ENCODE measurements at places on chromosomes 5 and 9.

GRCh38 chr9:114256827-114257328 is 66.0 kb upstream of the ORM1 start:
- no peak for DNase-seq

GRCh38 chr5:57834829-57835608 is 352.4 kb upstream of the ACTBL2 start:
- no peak for DNase-seq

DNA sequence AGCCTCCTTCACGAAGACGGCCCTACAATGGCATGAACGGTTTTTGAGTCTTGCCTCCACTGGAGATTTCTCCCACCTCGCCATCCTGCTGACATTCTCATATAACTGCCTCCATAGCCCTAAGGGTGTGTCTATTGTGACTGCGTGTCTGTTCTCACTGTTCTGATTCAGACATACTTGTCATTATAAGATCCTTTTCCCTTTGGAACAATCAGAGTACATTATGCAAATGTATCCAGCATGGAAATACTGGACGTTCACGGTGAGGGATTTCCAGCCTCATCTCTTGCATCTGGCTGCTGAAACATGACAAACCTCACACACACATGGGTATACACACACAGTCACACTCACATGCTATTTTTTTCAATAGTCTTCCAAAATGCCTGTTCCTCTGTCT is 402.1 kb downstream of the DIRAS2 start:
- DNase-seq, result no peak

DNA sequence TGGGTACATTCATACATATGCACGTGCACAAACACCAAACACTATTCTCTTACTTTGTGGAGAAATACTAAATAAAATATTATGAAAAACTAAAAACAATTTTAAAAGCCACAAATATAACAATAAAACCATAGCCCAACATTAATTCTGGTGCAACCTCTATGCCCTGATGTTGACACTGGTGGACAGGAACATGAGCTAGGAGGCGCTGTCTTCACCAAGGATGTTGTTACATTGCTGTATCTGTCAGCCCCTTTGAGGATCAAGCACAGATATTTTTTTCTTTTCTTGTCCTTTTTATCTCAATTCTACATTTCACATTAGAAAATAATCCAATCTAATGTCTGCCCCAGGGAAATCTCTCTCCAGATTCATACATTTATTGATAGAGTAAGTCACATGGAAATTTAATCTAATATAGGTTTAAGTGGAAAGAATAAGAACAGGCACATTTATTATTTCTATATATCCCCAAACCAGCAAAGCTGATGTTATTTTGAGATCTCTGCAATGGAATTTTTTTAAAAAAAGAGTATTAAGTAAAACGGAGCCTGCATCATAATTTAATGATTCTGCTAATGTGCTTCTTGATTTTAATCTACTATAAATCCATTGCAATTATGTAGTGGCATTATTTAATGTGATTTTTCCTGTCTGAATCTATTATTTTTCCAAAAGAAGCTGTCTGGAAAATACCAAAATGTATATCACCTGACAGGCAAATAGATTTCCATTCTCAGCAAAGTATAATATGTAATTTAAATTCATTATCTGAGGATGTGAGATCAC is 716.5 kb downstream of the MTRR start:
- DNase-seq, result no peak

- no peak for DNase-seq
Measured at GRCh38 chr5:151718646-151719045, 31.9 kb upstream of the SPARC start.

DNA sequence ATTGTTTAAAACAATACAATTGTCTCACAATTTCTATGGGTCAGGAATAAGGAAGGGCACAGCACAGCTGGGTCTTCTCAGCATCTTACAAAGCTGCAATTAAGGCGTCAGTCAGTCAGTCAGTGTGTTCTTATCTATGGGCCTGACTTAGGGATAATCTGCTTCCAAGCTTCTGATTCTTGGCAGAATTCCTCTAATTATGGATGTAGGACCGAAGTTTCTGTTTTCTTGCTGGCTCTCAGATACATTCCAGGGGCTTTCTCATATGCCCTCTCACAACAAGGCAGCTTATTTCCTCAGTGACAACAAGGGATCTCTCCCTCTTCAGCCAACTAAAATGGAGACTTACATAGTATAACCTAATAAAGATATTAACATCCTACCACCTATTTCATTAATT is 1925.3 kb upstream of the ACO1 start:
- no peak for DNase-seq

GRCh38 chr9:4117835-4118610 is 181.8 kb downstream of the GLIS3 start:
- DNase-seq, result no peak

GRCh38 chr5:139648205-139649081 is at the start of gene CXXC5:
TSS of gene CXXC5 (plus strand) at chr5:139648349. CDS start at chr5:139680524, 32,175 bp downstream.
- no peak for DNase-seq

DNA sequence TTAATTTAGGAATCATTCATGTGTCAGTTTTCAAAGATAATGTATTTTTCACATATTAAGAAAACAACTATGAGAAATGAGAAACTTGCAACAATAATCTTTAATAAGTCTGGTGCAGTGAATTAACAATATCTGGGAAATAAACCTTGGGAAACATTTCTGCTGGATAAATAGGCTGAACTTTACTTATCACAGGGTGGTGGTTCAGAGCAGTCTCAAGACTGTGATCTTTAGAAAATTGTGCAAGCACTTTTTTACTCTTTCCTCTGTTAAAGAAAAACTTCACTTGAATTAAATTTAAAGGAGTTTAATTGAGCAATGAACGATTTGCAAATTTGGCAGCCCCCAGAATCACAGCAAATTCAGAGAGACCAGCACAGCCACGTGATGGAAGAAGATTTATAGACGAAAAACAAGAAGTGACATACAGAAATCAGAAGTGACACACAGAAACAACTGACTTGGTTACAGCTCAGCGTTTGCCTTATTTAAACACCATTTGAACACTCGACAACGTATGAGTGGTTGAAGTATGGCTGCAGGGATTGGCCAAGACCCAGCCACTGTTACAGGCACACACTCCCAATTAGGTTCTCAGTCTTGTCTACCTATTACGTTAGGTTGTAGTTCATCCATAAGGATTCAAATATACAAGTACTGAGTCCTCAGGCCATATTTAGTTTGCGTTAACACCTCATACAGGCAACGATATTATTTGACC is 631.9 kb downstream of the SLCO4C1 start:
- DNase-seq, result no peak

DNA sequence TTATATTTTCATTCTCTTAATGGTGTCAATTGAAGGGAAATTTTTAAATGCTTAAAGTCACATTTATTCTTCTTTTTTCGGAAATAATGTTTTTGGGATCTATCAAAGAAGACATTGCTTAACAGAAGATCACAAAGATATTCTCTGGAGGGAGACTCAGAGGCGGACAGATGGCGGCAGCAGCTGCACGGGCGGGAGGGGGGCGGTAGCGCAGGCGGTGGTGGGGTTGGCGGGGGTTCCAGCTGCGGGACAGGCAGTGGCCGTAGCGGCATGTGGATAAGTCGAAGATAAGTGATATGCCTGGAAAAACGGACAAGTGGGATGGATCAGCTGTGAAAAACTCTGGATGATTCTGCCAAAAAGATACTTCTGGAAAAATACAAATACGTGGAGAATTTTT is 31.6 kb upstream of the ZDHHC11B start:
- DNase-seq, result no peak

DNA sequence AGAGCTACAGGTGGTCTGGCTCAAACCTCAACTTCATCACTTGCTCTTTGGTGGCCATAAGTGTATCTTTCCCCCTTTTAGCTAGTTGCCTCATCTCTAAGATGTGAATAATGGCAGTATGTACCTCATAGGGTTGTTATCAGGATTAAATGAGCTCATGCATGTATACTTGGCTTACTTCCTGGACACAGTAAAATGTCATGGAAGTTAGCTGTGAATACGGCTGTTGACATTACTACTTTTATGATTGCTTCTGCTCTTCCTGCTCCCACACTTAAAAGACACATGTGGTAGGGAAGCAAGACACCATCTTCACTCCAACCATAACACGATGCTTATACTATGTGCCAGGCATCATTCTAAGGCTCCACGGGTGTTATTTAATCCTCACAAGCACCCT is 114.5 kb upstream of the GPR151 start:
- DNase-seq, result no peak

- DNase-seq, result no peak
Measured at GRCh38 chr9:4465910-4466309, 24.4 kb upstream of the SLC1A1 start.

DNA sequence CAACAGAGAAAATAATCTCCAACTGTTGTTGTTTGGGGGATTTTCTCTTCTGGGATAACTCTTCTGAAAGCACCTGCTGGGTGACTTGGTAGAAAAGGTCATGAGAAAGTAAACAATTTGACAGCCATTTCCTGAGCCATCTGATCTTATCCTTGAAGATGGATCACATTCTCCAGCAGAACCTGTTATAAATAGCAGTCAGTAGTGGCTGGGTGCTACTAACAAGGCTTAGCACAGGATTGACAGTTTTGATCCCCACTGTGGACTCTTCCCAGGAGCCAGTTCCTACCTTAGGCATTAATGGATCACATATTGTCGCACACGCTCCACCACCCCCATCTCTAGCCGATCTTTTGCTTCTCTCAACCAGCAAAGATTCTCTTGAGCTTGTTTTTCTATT is 220.2 kb downstream of the PLK2 start:
- no peak for DNase-seq

GRCh38 chr9:131954299-131954698 is 125.4 kb downstream of the MED27 start:
- DNase-seq, result no peak

DNA sequence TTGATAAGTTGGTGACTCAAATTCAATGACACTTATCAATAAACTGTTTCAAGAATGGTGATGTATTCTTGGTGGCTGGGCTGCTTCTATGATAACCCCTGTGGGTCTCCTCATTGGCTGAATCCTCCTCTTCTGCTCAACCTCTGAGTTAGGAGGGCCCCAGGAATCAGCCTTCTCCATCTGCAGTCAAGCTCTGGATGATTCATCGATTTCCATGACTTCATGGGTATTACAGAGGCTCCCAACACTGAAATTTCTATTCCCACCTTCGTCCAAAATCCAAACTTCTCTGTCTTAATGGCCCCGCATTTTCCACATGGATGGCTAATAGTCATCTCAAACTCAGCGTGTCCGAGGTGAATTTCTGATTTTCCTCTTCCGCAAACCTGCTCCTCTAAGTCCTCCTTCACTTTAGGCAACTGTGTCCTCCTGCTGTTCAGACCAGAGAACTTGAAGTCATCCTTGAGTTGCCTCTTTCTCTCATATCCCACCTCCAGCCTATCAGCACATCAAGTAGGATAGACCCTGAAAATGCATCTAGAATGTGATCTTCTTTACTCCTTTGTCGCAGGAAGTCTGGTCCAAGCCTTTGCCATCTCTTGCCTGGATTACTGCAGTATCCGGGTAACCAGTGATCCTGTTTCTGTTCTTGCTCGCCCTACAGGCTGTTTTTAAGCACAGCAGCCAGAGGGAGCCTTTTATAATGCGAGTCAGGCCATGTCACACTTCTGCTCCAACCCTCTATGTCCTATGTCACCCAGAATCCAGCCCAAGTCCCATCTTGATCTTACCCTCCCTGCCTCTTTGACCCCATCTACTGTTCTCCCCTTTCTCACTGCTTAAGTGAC is 41.4 kb upstream of the IL7R start:
- DNase-seq, result no peak

DNA sequence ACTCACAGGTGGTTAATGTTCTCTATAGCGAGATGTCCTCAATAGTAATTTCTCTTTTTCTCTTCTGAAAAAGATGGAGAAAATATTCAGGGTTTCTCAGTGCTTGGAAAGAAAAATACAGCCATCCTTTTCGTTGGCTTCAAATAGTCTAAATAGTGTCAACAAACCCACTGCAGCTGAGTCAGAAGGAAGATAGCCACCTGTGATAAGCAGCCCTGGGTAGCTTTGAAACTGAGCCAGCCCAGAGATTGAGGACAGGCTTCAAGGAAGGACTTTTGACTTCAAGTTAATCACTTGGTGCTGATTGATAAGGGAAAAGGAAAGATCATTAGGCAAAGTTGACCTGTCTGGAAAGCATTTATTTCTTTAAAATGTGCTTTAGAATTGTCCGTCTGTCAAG is 78.7 kb upstream of the TYRP1 start:
- no peak for DNase-seq

GRCh38 chr9:136050701-136051452 is 44.2 kb downstream of the NACC2 start:
- no peak for DNase-seq

DNA sequence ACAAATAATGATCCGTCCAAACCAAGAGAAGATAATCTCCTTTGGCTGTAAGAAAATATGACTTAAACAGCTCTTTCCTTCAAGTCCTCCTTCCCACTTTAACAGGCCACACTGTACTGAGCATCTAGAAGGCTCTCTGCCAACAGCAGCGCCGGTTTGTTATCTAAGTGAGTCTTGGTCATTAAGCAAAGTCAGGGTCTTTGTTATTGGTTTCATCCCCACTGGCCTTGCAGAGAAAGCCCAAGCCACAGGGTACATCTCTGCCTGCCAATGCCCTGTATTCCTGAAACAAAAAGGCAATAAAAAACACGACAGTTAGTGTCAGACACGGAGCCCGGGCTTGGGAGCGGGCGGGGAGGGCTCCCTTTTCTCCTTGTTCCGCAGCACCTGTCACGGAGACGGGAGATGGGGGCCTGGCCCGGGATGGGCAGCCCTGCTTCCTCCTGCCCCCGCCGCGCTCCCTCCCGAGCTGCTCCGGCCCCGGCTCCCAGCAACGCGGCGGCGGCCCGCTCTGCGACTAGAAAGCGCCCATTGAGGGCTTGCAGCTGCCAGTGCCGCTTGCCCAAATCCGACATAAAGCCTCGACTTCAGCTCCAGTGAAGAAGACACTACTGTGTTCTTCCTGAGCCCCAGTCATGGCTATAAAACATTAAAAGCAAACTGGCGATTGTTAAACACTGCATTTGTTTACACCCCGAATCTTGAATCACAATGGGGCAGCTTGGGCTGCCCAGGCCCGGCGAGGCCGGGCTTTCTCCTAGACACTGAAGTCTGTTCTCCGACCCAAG is 28.1 kb upstream of the PIK3R1 start:
- DNase-seq, result no peak

GRCh38 chr5:160233215-160233614 is 3.9 kb downstream of the FABP6 start:
- no peak for DNase-seq

GRCh38 chr5:31415009-31415923 is 116.6 kb downstream of the DROSHA start:
- no peak for DNase-seq

GRCh38 chr5:179343719-179344430 is 1.4 kb downstream of the ADAMTS2 start:
- no peak for DNase-seq

Measured in smooth muscle cell of the brain vasculature (primary cell).